ENCODE measurements at places on chromosomes 7 and 10. TPM values are rescaled to one million over a fixed set of nuclear protein-coding genes. Genes with fewer than 3 reads are reported as not detected.

The GPR37 gene
- total RNA-seq = not detected

The GSAP gene
- total RNA-seq = 10.7 TPM

The MRLN gene
- not detected for total RNA-seq

The PPIF gene
- 147 TPM for total RNA-seq

The TMEM225B gene
- total RNA-seq = 0.23 TPM

The ANKRD1 gene
- 5,593 TPM for total RNA-seq

The LGI1 gene
- total RNA-seq = 0.39 TPM

The IDI2 gene
- total RNA-seq = 0.53 TPM

The ITGA8 gene
- 4.2 TPM for total RNA-seq

The LRIT1 gene
- not detected for total RNA-seq

The TUBB8 gene
- total RNA-seq = not detected

The ARF5 gene
- 86.1 TPM for total RNA-seq

The CFAP43 gene
- total RNA-seq = 0.15 TPM

The PON1 gene
- not detected for total RNA-seq

The MIOS gene
- total RNA-seq = 22.1 TPM

All from heart right ventricle (tissue), 16 donors.